ENCODE measurements at places on chromosomes 7 and 10.

DNA sequence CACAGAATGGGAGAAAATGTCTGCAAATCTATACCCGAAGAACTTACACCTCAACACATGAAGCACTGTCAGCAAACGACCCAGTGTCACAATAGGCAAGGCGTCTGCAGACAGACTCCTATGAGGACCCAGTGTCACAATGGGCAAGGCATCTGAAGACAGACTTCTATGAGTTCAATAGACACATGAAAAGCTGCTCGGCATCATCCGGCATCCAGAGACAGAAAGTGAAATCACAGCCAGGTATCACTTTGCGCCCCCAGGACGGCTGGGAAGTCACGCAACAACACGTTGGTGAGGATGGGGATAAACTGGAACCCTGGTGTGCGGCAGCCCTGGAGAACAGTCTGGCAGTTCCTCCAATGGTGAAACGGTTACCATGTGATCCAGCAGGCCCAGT lies 273.2 kb downstream of the ELFN1 start:
- no peak for DNase-seq

DNA sequence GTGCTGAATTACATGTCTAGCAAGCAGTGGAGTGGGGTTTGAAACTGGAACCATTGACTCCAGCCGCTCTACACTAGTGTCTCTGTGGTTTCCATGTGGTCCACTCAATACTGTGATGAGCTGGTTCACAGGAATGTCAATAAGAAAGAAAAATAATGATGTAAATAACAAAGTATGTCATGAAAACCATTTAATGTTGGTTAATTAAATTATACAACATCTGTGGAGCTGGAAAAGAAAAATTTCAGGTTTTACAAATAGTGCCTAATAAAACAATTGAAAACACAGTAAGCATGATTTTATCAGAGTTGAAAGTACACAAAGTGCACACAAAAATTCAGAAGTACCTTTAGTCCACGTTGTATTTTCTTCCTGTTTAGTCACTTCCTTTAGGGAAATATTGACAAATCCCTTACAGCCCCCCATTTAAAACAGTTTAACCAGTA lies 28.7 kb upstream of the NAMPT start:
- DNase-seq, result no peak

- no peak for DNase-seq
Observed at GRCh38 chr7:79434098-79434497, 19.4 kb downstream of the MAGI2 start.

DNA sequence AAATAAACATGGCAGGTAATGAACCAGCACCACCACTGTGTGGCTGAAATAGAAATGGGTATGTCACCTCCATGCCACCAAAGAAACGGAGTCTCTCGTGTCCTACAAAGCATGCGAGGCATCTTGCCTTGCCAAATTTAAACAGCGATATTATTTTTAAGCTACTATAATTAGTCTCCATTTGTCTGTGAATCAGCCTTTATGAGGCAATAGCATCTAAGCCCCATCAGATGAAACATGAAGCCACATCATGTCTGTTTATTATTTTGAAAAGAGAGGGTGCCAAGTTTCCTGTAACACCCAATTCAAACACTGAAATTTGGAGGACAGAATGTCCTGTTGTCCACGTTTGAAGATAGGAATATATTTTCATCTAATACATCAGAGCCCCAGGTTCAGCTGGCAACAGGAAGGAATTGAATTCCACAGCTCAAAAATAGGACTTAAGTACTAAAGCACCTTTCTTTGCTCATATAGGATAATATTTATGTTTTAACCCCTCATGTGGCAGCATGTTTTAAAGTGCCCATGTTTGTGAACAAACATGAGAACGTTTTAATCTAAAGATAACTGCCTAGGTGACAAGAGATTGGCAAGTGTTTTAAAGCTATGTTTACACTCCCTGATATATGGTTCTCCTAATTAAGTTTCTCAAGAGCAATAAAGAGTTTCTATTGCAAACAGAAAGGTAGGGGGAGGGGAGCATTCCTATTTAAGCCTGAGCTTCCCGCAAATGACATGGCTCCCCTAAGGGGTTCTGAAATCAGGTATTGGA lies 86.8 kb downstream of the SORBS1 start:
- no peak for DNase-seq

- DNase-seq, result peak; percentile 11
Observed at GRCh38 chr10:110444004-110444337, 53.7 kb upstream of the DUSP5 start.

DNA sequence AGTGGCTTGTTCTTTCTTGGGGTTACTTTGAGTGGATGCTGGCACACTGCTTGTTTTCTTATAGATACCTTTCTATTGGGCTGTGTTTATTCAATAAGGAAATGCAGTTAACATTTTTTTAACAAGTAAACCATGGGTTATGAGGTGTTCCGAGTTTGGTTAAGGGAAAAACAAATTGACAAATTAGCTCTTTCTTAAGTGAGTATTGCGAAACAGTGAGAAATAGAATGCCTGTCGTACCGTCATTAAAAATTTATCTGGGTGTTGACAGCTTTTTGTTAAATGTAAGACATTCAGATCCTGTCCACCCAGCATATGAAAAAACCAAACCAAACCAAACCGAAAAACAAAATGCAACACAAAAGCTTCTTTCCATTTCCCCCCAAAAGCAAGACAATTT lies 6.2 kb downstream of the CUX1 start:
- no peak for DNase-seq

- DNase-seq, result no peak
Observed at GRCh38 chr7:123271231-123271630, 71.5 kb upstream of the SLC13A1 start.

GRCh38 chr10:120945801-120946302 lies 94.7 kb downstream of the WDR11 start:
- DNase-seq, result no peak

GRCh38 chr7:75626954-75627353 lies 111.8 kb downstream of the HIP1 start:
- no peak for DNase-seq

GRCh38 chr7:123748171-123748733 lies 551 bp downstream of the WASL start:
- peak; percentile 36 for DNase-seq

DNA sequence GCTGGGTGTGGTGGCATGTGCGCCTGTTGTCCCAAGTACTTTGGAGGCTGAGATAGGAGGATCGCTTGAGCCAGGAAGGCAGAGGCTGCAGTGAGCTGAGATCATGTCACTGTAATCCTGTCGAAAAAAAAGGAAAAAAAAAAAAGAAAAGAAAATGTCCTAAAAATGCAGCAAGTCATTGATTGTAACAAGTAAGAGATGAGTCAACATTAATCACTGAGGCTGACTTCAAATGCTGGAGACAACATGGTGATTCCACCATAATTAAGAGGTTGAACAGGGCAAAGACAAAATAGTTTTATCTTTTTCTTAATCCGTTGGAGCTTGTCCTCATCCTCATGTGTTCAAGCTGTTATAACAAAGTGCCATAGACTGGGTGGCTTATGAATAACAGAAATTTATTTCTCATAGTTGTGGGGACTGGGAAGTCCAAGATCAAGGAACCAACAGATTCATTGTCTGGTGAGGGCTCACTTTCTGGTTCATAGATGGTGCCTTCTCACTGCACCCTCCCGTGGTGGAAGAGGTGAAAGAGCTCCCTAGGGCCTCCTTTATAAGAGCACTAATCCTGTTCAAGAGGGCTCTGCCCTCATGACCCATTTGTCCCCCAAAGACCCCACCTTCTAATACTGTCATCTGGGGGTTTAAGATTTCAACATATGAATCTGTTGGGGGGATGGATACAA lies 60.3 kb downstream of the TBXAS1 start:
- DNase-seq, result no peak

- no peak for DNase-seq
Observed at GRCh38 chr10:33539116-33539515, 204.6 kb upstream of the NRP1 start.

GRCh38 chr7:93935102-93935501 lies 13.6 kb downstream of the GNG11 start:
- DNase-seq, result no peak

DNA sequence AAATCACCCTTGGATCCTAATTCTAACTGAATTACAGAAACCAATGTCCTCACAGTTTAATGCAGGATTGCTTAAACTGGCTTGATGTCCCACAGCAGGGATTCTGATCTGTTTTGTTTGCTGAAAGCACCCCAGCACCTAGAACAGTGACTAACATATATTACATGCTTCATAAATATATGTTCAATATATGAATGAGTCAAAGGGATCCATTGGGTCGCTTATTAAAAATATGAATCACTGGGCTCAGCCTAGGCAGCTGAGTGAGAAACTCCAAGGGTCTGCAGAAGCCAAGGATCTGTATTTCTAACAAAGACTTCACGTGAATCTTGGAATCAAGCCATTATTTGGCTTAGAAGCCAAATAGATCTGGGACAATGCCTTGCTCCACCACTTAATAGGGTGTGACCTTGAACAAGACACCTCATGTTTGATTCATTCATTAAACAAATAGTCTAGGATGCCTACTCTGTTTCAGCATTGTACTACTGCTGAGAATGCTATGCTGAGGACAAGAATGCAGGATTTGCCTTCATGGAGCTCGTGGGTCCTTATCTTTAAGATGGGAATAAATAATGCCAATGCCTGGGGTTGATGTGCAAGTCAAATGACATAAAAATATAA lies 103.4 kb upstream of the DLX6 start:
- no peak for DNase-seq

- DNase-seq, result no peak
Observed at GRCh38 chr7:135930565-135931461, 46.3 kb downstream of the MTPN start.

DNA sequence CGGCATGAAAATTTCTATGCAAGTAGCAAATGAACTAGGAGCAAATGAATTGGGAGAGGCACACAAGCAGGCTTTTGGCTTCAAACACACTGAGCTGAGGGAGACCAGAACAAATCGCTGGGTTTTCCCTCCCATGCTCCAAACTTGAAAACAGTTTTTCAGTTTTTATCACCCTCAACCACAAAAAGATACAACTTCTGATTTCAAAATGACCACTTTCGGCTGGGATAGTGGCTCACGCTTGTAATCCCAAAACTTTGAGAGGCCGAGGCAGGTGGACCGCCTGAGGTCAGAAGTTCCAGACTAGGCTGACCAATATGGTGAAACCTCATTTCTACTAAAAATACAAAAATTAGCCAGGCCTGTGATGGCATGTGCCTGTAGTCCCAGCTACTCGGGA lies 9.0 kb upstream of the CHUK start:
- DNase-seq, result no peak

DNA sequence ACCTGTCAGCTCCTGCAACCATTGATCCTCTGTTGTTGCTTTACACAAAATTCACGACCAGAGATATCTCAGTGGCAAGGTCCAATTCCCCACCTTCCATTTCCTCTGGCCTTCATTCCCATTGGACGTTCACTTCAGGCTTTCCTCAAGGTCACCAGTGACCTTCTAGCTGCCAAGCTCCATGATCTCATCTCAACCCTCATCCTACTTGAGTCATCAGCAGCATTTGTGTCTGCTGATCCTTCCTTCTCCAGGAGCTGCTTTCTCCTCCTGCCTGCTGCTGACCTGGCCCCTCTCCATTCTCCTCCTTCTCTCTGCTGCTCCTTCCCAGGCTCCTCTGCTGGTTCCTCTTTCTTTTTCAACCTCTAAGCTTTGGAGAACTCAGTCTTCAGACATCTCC lies 66.2 kb upstream of the C10orf90 start:
- no peak for DNase-seq

GRCh38 chr7:77808517-77808916 lies 9.9 kb downstream of the PHTF2 start:
- no peak for DNase-seq

- no peak for DNase-seq
Observed at GRCh38 chr7:151742713-151743480, 134.0 kb downstream of the PRKAG2 start.

DNA sequence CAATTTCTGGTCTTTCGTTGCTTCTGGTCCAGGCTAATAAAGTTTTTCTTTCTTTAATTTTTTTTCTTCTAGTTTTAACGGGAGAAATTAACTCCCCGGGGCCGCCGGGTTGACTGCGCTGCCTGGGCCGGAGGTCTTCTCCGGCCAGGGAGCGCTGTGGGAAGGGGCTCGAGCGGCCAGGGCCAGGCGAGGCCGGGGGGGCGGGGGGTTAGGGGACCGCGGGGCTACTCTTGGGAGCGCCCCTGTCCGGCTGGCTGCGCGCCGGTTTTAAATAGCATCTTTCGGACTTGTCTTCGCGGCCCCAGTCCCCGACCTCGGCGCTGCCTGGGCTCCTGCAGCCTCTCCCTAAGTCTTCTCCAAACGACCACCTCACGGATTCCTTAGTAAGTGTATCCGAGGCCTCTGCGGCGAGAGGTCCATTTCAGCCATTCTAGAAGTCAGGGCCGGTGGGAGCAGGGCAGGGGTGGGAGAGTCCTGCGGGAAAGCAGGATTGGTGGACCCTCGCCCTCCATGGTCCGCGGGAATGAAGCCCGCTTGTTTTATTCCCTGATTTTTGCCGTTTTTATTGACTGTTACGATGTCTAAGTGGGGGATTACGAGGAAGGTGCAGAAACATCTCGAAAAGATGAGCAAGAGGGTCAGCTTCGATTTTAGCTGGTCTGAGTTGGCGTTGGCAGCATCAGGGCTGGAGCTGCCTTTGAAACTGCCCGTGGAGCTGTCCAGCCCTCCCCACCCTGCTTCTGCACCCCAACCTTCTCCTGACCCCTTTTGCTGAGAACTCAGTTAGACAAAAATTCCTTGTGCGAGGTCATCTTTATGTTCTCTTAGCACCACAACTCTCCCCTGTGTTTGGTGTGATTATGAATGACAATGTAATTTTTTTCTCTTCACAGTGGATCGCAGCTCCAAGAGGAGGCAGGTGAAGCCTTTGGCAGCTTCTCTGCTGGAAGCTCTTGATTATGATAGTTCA lies 555 bp downstream of the PHF14 start:
- peak; percentile 40 for DNase-seq

- DNase-seq, result no peak
Observed at GRCh38 chr7:122188785-122189184, 44.7 kb upstream of the AASS start.

DNA sequence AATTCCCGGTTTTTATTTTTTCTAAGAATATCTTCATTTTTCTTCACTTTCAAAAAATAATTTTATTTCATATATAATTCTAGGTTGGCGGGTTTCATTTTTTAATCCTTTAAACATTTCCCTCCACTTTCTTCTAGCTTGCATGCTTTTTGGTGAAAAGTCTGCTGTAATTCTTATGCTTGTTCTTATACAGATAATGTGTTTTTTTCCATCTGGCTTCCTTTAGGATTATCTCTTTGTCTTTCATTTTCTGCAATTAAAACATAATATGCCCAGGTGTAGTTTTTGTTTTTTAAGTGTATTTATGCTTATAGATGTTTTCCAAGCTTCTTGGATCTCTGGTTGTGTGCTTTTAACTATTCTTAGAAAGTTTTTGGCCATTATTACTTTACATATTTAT lies 341.3 kb upstream of the SEMA3C start:
- no peak for DNase-seq

DNA sequence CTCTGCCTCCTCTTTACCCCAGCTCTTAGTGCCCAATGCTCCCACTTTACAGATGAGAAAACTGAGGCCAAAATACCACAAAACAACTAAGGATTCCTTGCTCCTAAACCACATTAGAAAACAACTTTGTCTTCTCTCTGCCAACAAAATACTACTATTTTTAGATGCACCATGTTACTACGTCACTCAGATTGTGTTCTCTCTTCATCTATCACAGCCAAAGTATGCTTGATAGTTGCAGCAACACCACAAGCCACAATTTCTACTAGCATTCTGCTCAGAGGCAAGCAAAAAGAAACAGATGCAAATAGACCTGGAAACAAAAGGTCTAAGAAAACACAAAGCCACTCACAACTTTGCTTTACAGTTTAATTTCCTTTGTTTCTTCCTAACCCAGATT lies 3.3 kb upstream of the PDE1C start:
- DNase-seq, result no peak

- peak; percentile 65 for DNase-seq
Observed at GRCh38 chr10:70903262-70903921, 15.0 kb upstream of the PCBD1 start.

- no peak for DNase-seq
Observed at GRCh38 chr10:70982443-70982842, 94.1 kb upstream of the PCBD1 start.

Measured in stimulated activated CD8-positive, alpha-beta memory T cell treated with anti-CD3 and anti-CD28 coated beads, Interleukin-4, amount 100 ng/mL, for 48 hours (primary cell).